Stimulated activated CD4-positive, alpha-beta T cell treated with anti-CD3 and anti-CD28 coated beads, TNF-alpha, amount 100 ng/mL, for 48 hours (primary cell): ENCODE measurements at places on chromosomes 4 and X.

DNA sequence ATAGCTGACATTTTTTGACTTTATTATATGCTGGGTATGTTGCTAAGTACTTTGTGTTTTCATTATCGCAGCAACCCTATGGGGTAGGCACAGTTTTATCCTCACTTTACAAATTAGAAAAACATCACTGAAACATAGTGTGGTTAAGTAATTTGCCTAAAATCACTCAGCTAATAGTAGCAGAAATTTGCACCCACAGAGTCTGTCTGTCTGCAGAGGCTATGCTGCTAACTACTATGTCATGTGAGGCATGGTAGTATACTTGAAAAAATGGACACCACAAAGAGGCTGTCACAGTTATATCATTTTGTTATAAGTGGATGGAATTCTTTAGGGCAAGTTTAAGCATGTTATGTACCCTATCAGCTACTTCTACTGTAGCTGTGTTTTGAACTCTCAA lies 69.0 kb downstream of the STAG2 start:
- no peak for DNase-seq

DNA sequence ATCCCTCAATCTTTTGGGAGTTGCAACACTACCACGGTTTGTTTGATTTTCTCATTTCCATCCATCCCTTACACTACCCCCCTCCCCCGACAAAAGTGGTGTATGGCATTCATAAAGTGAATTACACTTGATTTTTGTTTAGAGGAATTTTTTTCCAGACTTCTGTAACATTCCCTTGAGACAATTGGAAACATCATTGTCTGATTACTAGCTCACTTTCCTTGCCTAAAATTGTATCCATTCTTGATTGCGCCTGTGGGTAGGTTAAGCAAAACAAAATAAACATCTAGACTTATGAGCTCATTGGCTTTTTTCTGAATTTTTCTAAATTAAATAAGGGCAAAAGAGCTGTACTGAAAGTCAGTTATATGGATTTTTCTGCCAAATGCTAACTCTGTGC lies 3.5 kb downstream of the GPC3 start:
- no peak for DNase-seq

- DNase-seq = no peak
Observed at GRCh38 chrX:29148511-29148910, 561.3 kb downstream of the IL1RAPL1 start.

GRCh38 chr4:111671756-111672155 lies 473.5 kb upstream of the FAM241A start:
- DNase-seq = no peak

GRCh38 chr4:69881173-69881773 lies 21.3 kb upstream of the SULT1E1 start:
- peak; percentile 4 for DNase-seq

DNA sequence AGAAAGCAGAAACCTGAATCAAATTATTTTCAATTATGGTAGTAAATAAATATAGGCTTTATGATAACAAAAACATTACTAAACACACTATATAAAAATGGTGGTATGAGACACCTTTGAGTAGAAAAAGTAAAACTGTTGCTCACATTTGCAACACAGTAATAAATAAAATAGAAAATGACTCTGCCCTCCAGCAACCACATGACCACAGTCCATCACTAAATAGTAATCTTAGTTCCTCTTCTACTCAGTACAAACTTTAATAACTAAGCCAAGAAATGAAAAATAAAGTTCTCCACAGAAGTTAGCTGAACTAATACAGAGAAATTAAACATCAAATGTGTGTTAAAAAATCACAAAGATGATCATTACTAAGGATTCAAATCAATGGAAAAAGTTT lies 108.5 kb downstream of the ADGRA3 start:
- no peak for DNase-seq

DNA sequence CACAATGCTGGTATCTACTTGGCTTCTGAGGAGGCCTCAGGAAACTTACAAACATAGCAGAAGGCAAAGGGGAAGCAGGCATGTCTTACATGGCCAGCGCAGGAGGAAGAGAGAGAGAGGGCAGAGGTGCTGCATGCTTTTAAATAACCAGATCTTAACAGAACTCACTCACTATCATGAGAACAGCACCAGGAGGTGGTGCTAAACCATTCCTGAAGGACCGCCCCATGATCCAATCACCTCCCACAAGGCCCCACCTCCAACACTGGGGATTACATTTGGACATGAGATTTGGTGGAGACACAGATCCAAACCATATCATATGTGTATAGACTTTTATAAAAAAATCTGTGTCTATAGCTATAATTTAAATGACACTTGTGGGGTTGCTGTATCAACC lies 48.6 kb upstream of the ERVMER34-1 start:
- no peak for DNase-seq

DNA sequence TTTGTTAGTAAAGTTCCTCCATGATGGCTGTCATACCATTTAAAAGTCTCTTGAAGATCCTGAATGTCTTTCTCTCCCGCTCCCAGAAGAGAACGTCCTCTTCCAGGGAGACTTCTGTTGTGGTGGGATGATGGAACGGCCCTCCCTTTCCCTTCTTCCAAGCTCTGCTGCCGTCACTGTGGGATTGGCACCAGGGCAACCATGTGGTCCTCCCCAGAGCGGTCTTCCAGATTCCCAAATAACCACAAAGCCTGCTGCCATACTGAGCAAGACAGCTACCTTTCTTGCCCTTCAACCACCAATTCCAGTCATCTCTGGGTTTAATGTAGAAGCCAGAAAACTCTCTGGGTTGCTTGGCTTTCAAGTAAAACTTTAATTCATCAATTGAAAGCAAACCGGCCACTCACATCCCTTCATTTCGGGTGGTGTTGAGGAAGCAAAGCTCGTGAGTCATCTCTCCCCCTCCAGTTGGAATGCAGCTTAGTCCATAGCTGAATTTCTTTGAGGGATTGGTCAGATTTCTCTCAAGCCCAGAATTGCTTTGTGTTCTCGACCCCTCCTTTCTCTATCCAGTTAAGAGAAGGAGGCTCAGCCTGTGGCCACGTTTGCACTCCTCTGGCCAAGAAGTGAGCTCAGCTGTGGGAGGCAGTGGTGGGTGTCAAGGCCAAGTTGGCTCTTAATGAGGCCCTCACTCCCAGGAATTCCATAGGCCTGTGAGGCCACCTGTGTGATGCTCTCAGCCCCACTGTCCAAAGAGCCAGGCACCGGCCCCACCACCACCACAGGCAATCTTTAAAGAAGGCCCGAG lies 36.9 kb downstream of the FHDC1 start:
- DNase-seq = no peak
